ENCODE measurements at places on chromosomes 6 and 20.

GRCh38 chr20:51132279-51132678 lies 109.4 kb upstream of the KCNG1 start:
- no peak for DNase-seq

GRCh38 chr20:5844063-5844681 lies 94.0 kb downstream of the SHLD1 start:
- peak; percentile 38 for DNase-seq

DNA sequence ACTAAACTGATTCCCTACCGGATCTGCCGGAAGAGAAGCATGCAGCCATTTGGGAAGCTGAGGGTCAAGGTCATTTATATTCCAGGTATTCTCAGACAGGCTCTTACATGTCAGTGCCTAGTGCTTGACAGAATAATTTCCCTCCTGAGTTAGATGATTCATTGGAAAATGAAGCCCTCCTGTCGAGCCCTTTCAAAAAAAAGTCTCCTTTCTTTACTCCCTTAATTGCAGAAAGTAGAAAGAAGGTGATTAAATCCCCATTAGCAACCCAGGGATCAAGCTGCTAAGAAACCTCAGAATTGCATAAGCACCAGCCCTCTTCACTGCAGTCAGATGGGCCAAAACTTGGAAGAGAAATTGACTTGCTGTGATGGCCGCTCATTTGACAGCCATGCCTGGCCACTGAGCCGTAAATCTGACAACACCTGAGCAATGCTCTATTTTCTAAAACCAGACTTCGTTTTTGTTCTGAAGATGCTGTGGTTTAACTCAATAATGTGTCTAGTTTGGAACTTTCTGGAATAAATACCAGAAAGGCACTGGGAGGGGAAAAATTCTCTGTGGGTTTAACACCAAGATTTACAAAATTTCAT lies 61.0 kb upstream of the ARMH2 start:
- DNase-seq: no peak

DNA sequence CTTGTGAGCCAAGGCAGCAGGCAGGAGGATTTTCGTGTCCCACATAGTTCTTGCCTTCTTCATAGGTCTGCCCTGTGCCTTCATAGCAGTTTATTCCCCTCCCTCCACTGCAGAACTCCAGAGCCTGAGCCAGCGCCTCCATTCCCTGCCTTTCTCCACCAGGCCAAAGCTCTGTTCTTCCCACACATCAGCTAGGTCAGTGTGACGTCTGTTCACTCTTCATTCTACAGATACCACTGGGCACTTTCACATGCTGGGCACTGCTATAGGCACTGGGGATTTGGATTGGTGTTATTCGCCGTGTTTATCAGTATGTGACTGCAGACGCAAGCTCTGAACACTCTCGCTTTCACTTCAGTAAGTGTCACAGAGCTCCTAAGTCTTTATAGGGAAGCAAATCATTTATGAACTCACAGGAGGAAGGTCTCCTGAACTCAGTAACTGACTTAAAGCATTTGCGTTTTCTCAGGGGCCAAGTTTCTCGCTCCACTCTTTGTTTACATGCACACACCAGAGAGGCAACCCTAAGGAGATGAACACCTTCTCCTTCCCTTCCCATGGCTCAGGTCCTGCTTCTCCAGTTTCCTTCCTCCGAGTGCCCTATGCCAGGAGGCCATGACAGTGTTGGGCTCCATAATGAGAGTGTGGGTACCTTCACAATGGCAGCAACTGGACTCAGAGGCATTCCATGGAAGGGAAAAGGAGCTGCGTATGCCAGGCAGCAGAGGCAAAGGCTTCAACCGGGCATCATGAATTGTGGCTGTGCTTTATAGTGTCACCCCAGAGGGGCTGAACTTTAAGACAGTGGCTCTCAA lies 6.3 kb upstream of the APMAP start:
- no peak for DNase-seq

DNA sequence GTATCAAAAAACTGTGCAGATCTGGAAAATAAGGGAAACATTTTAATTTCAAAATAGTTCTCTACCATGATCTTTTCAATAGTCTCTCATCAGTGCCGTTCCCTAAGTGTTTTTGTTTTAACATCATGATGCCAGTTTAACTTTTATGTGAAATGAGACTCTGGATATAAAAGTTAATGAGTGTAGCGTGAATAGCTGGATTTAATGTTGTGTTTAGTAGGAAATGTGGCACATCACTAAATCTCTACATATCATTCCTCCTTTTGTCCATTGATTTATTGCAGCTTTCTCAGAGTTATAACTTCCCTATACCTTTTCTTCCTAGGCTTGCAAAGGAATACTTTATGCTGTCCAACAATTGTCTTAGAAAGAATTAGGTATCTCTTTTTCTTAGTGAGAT lies 81.4 kb upstream of the SCGN start:
- DNase-seq: no peak

- no peak for DNase-seq
These were observed 277.1 kb downstream of the KHDC1L start for GRCh38 chr6:72948153-72948552.

- DNase-seq: no peak
These were observed 468.9 kb downstream of the PRKN start for GRCh38 chr6:162258647-162259046.

DNA sequence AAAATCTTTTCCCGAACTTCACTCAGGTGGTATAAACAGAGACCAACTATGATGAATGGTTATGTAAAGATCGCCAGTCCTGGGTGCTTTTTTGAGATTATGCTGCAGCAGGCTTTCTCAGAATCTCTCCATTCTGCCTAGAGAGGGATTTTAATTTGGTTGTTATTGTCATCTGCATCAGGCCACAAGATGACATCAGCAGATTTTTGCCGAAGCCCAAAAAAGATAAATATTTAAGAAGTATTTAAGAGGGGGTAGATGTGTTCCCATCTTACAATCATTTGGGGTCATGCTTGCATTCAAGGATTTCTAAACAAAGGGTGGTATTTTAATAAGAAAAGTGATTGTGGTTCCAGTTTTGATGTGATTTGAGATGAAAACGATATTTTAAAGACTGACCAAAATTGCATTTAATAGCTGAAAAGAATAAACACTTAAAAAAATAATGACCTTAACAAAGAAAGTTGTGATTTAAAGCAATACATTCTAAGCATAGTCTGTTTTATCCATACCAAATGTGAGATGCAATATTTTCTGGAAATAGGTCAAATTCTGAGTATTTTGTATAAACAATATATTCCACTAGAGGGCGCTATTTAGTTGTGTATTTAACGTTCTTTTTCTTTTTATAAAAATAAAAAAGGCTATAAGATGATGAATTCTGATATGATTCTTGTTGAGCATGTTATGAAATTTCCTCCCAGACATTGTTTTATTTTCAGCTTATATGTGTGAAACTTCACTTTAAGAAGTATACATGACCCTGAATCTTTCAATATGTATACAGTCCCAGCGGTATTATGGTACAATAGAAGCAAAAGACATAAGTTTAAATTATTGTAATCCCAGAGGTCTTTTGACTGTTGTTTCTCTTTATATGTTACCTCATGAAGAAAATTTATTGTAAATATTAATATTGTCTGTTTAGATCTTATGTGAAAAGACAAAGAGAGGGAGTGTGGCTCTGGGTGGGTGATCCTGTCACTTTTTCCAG lies 51.0 kb upstream of the ZFP64 start:
- peak; percentile 31 for DNase-seq

DNA sequence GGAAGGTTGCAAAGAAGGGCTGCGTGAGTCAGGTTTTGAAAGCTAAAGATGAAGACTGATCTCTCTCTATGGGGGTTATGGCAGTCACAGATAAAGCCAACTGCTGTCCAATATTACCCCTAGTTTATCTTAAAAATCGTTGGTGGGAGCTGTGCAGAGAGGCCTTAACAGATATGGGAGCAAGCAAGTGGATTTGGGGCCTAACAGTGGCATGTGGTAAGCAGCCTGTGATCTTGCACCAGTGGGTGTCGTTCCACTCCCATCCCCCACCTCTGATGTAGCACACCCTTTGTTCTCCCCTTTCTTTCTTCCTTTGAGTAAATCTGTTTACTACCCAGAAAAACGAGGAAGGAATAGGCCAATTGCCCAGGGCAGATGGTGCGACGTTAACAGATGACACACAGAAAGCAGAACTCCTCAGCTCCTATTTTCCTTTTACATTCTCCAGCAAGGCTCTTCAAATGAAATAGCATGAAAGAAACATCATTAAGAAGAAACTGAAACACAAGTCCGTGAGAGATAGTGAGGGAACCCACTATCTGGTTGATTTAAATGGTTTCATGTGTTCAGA lies 274.1 kb upstream of the CITED2 start:
- no peak for DNase-seq

- DNase-seq: no peak
These were observed 1353.4 kb upstream of the GJE1 start for GRCh38 chr6:140779341-140779740.

DNA sequence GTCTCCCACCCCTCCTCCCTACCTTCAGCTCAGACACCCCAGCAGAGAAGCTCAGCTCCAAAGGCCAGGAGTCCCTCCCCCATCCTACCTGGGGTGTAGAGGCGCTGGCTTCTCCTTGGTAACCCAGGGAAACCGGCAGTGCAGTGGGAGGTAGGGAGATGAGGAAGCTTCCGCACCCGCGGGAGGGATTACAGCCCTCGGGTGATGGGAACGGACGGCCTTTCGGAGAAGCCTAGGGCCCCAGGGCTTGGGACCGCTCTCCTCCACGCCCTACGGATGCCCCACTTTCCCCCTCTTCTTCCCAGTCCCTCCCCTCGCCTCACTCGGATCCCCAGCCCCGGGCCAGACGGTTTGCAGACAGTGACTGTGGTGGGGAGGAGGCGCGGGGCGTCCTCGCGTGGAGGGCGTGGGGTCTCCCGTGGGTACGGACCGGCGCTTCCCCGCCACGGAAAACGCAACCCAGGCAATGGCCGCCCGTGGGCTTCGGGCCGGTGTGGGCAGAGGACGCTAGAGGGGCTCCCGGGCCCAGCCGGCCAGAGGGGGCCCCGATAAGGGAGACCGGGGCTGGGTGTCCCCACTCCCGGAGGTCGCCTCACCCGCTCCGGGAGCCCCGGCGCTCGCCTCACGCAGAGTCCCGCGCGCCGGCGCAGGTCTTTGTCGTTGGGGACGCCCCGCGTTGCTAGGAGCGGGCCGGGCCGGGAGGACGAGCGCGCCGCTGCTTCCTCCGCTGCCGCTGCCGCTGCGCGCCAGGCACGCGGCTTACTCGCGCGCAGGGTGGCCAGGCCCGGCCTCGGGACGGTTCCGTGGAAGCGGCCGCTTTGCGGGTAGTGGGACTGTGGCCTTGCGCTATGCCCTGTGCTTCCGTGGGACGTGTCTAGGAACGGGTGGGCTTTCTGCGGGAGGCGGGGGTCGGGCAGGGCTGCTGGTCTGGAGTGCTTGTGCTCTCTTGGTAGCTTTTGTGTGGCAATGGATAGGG lies 15.8 kb downstream of the AARS2 start:
- DNase-seq: no peak

DNA sequence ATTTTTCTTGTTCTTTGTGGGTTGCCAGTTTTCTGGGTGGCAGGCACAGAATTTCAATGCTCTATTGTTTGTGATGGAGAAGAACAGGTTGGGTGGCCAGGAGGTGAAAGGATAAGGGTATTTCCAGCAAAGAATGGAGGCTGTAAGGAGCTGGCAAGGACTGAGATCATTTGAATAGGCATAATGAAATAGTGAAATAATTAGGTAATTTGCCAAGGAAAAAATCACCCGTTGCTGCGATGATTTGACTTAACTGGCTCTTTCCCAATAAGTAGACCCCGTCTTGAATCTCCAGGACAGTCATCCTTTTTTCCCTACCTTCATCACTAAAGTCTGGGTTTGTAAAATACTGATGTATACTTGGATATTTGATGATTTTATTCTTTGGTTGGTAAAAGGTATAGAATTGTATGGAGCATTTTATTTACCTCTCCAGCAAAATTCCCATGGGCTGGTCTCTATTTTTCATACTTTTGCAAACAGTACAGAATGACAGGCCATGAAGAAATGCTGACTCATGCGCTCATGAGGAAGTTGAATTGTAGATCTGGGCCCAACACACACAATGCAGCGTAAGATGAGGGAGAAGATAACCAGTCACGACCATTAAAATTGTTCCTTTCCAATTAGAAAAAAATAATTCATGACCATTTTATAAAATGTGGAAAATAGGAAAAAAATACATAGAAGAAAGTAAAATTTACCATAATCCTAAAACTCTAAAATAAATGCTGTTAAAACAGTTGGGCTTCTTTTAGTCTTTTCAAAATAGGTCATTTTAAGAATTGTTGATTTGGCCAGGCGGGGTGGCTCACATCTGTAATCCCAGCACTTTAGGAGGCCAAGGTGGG lies 2.4 kb upstream of the GCNT2 start:
- DNase-seq: no peak

- peak; percentile 51 for DNase-seq
These were observed 49.6 kb upstream of the DSN1 start for GRCh38 chr20:36823121-36823520.

- no peak for DNase-seq
These were observed 40.9 kb downstream of the KIZ start for GRCh38 chr20:21166801-21167200.

- no peak for DNase-seq
These were observed 50.7 kb upstream of the ERVFRD-1 start for GRCh38 chr6:11162262-11162661.

DNA sequence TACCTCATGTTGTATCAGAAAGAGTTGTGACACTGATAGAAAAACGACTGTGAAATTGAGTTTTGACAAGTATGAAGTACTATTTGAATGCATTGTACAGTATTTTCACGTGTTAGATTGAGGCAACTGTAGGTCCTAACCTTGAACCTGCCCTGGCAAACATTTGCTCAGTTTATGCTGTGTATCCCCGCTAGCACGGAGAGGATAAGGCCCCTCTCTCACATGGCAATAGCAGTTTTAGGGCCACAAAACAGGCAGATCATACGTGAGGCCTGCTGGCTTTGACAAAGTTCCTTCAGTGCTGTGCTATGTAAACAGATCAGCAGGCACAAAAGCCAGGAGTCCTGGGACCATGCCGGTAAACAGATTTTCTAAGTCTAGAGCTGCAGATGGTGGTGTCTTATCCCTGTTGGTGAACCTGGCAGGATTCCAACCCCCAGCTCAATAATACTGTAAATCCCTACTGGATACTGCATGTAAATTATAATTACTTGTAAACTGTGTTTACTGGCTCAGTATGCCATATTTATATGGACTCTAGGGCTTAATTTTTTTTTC lies 23.8 kb upstream of the FAM217A start:
- DNase-seq: no peak

DNA sequence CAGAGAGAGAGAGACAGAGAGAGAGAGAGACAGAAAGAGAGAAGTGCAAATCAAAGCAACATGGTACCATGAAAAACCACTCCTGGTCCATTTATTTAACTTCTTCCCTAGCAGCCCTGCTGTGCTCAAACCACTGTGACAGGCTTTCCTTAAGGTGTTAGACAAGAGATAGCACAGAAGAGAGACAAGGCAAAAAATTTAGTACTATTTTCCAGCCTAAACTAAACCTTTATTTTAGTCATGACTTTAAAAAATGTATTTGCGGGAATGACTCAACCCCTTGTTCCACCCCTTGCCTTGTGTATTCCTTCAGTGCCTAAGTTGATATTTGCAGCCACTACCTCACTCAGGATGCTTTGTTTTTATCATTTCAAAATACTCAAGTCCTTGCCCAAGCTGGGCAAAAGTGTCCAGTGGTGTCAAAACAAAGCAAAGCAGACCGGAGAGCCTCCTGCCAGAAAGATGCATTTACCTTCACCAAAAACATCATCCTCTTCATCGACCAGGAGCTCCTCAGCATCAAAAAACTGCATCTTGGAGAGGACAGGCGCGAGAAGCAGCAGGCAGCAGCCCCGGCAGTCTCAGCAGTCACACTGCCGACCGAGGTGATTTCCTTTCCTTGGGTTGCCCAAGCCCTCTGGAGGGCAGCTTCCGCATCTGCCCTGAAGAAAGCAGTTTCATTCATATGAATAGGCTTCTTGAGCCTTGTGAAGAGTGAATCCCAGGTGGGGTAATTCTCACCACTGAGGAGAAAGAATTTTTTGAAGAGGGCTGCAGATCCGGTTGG lies at the start of gene RIPOR2:
Gene RIPOR2 (minus strand): TSS at position 595 of the 787 bp plus-strand sequence. CDS start 62 bp downstream, at position 533.
- no peak for DNase-seq
